ELF-1 (cell line): ENCODE measurements at places on chromosomes 3 and 15.

GRCh38 chr15:57041416-57041815, 123.0 kb downstream of the TCF12 start:
- no peak for DNase-seq

DNA sequence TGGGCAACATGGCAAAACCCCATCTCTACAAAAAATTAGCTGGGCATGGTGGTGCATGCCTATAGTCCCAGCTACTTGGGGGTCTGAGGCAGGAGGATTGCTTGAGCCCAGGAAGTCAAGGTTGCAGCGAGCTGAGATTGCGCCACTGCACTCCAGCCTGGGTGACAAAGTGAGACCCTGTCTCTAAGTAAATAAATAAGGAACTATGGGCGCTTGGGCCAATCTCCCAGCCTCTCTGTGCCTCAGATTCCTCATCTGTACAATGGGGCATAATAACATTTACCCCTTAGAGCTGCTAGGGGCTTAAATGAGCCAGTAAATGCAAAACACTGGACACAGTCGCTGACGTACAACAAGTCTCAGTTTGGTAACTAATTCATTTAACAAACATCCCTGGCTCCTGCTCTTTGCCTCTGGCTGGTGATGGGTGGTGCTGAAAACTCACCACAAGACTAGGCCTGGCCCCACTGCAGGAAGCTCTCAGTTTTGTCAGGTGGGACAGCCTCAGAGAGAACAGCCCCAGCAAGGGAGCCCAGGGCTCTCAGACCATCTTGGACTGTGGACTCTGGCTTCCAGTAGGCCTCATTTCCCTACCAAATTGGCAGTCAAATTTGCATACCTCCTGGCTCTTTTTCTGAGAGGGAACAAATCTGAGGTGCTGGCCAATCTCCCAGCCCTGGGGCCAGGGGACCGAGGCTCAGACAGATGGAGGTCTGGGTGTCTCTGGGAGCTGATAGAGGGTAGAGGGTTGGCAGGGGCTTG, 6.4 kb upstream of the TBC1D2B start:
- no peak for DNase-seq

DNA sequence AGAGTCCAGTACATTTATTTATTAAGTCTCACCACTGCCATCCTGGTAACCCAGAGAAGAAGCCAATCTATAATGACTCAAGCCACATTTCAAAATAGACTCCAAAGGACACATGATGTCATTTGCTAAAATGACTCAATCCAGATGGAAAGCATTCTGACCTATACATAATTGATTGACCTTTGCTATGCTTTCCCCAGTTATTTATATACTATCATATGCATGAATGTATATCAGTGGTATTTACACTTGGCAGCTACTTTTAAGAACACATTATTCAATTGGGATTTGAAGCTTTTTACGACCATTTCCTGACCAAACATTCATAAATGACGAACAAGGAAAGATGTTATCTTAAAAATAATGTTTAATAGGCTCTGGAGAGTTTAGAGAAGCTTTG, 297.2 kb downstream of the FHIT start:
- DNase-seq: no peak

DNA sequence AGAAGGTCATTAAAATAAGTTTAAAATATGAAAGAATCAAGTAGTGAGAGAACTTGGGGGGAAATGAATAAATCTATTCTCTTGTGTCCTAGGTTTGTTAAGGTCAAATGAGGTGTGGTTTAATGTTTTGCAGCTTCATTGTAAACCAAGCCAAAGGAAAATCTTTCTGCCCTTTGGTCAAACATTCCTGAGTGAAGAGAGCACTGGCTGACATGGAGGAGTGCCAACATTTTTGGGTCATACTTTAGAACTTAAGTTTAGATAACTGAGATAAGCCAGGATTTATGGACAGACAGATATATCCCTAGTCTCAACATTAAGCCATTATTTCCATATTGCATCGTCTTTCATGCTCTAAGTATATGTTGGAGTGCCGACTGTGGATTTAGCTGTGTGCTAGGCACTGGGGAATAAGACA, 66.4 kb downstream of the PTPRG start:
- DNase-seq: no peak

- no peak for DNase-seq
These were observed 16.9 kb upstream of the LACTB start for GRCh38 chr15:63104727-63105126.

- no peak for DNase-seq
These were observed 11.1 kb downstream of the SERP1 start for GRCh38 chr3:150535204-150535603.

DNA sequence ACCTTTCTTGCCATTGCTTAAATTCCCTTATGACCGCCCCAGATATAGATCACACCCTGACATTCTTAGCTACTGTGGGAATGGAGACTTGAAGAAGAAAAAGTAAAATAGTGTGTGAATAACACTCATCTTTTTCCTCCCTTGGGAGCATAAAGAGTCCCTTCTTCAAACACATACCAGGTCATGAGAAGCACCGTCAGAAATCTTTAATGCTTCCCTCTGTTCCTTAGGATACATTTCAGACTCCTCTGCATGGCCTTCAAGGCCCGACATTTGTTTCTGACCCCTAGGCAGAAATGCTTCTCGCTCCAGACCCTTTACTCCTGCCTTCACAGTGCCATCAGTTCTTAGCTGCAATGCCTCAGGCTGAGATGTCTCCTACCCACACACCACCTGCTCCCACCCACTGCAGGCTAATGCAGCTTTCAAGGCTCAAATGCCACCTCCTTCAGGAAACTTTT, 143.8 kb upstream of the IL12A start:
- peak; percentile 57 for DNase-seq

GRCh38 chr15:68667800-68668625, 89.2 kb downstream of the CORO2B start:
- DNase-seq: no peak

GRCh38 chr3:187565701-187566100, 104.5 kb downstream of the SST start:
- DNase-seq: no peak

- DNase-seq: no peak
These were observed 515.4 kb downstream of the FOXP1 start for GRCh38 chr3:71067977-71068654.

DNA sequence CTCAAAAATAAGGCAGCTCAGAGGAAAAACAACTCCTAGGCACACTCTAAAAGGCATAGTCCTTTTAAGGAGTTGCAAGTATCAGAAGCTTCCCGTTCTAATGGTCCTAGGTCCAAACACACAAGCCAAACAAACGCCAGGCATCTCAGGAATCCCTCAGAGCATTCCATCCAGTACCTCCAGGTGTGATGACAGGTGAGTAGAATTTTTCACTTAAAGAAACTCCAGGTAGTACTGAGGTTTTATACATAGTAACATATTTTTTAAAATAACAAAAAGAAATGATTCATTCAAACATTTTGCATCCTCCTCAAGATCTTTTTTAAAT, 1092.3 kb downstream of the TUSC7 start:
- DNase-seq: peak; percentile 19

DNA sequence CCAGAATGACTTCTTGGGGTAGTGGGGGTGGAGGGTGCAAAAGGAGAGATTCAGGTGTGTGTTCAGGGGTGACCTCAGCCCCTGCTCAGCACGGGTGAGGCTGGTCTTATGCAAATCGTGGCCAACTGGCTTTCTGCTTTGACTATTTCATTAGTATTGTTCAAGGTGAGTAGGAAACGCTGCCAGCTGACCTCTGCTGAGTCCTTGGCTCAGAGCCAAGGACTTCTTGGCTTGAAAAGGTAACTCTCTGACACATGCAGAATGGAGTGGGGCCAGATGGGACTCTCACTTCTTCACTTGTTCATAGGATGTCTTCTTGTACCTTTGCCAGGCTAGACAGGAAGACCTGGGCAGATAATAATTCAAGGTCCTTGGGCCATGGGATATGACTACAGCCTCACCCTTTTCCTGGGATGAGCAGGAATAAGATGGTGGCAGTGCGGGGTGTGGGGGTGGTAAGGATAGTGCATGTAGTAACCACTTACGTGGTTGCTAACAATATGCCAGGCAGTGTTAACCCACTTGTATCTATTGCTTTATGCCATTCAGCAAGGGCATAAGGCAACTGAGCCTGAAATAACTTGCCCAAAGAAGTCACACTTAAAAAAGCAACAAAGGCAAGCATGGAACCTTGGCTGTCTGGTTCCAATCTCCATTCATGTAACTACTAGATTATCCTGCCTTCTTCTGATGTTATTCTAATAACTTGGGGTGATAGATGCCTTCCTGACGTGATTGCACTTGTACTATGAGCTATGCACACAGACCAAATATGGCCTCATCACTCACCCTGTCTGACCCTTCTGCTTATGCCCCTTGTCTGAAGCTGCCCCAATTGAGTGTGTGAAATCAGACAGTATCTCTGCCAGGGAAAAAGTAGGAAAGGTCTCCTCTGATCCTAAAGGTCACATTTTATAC, 193.1 kb downstream of the NR1D2 start:
- no peak for DNase-seq

DNA sequence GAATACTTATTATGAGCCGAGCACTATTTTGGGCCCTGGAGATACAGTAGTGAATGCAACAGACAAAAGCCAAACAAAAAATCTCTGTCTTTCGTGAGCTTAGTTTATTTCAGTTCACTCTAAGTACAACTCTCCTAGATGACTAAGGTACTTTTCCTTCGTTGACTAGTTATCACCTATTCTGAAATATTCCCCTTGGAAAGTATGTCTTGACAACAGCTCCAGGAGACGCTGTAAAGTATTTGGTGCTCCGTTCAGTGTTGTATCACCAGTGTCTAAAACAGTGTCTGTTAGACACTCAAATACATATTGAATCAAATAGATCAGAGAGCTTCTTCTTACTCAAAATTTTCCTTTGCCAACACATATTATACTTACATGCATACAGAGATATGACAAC, 119.6 kb downstream of the TFDP2 start:
- no peak for DNase-seq

- no peak for DNase-seq
These were observed 91.5 kb downstream of the ADAMTS17 start for GRCh38 chr15:100250176-100250800.

DNA sequence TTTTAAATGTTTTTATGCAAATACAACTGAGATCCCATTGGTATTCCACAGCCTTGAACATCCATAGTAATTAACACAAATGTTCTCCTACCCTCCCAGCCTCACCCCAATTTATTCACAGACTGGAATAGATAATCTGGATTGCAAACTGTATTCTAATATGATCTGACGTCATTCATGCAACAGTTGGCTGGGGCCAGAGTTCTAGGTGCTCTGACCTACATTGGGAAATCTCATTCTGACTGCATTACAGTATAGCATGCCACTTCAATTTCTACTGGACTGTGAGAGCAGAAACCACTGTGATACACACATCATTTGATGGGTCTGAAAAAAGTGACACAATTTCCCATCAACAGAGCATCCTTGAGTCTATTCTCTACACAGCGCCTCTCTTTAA, 403.1 kb downstream of the MAGI1 start:
- DNase-seq: no peak
